ENCODE measurements at places on chromosomes 6 and 20. TPM values are rescaled to one million over a fixed set of nuclear protein-coding genes. Genes with fewer than 3 reads are reported as not detected.

DNA sequence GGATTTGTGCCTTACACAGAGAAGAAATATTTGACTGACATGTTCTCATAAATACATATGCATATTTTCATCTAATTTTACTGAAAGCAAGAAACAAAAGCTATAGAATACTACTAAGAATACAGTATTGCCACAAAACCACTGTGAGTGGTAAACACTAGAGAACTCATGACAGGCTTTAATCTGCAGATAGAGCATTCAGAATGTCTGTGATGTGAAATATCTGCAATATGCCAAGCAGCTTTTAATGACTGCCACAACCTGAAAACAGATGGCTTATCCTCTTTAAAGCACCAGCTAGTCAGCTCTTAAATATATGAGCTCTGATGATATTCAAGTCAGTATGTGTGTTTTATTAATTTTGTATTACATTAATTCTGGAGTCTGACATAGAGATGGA, 3.4 kb downstream of the NAPB start:
- no peak for DNase-seq
- no peak overlapping the region for H3K27ac ChIP-seq
- no peaks in the 10 kb centered on the region for H3K36me3 ChIP-seq
- no peaks in the 10 kb centered on the region for H3K27me3 ChIP-seq
- H3K4me3 ChIP-seq: no peak overlapping the region

Gene SLC17A3
- not detected for total RNA-seq

- no peak overlapping the region for H3K27ac ChIP-seq
- DNase-seq: no peak
- H3K27me3 ChIP-seq: no peaks in the 10 kb centered on the region
- H3K4me3 ChIP-seq: no peak overlapping the region
Observed at GRCh38 chr6:126015863-126016262, 29.5 kb downstream of the TRMT11 start.

Gene SCRT2
- total RNA-seq: not detected

Gene ANKRD60
- not detected for total RNA-seq

Gene BFSP1
- 2.3 TPM for total RNA-seq

- DNase-seq: no peak
- H3K27ac ChIP-seq: no peak overlapping the region
- H3K4me1 ChIP-seq: no peaks in the 10 kb centered on the region
- H3K36me3 ChIP-seq: no peaks in the 10 kb centered on the region
Observed at GRCh38 chr6:38452816-38453660, 186.7 kb downstream of the BTBD9 start.

DNA sequence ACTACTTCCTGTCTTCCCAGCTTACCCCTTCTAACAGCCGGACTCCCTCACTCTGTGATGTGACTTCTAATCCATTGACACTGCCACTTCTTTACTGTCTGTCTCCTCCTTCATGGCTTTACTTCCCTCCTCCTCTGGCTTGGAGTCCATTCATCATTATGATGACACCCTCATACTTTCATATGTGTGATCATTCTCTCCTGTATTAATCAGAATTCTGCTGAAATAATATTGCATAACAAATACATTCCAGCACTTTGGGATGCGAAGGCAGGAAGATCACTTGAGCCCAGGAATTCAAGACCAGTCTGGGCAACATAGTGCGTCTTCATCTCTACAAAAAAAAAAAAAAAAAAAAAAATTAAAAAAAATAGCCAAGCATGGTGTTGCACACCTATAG, 147.9 kb upstream of the BTBD3 start:
- H3K4me3 ChIP-seq: no peak overlapping the region
- H3K27ac ChIP-seq: no peak overlapping the region
- no peaks in the 10 kb centered on the region for H3K36me3 ChIP-seq
- H3K4me1 ChIP-seq: no peaks in the 10 kb centered on the region

DNA sequence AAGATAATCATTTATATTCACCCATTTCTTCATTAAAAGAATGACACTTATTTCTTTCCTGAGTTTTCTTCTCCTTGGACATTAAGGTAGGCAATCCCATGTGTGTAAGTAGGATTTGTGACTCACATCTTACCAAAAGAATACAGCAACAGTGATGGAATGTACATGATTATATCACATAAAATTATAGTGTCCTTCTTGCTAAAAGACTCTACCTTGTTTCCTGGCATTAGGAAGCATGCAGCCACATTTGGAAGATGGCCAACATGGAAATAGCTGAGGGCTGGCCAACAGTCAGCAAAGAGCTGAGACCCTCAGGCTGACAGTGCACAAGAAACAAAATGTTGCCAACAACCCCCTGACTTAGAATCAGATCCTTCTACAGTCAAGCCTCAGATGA, 327.9 kb upstream of the MARCKS start:
- no peaks in the 10 kb centered on the region for H3K27me3 ChIP-seq
- no peak overlapping the region for H3K4me3 ChIP-seq

DNA sequence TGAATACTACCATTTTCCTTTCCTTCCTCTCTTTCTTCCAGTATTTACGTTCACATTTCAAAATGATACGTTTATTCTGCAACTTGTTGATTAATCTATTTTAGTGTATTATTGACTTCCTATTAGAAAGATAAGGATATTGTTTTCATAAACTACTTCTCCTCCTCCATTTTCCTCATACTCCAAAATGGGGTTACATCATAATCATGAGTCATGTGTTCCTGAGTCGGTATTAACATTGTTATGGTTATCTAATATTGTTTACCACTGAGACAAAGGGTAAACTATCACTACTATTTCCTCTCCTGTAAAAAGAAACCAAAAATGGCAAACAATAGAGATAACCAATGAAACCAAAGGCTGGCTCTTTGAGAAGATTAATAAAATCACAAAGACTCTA, 126.5 kb upstream of the CDYL start:
- H3K4me1 ChIP-seq: no peaks in the 10 kb centered on the region
- H3K27ac ChIP-seq: no peak overlapping the region
- no peaks in the 10 kb centered on the region for H3K36me3 ChIP-seq
- DNase-seq: no peak

Gene SHLD1
- total RNA-seq: 3.3 TPM

DNA sequence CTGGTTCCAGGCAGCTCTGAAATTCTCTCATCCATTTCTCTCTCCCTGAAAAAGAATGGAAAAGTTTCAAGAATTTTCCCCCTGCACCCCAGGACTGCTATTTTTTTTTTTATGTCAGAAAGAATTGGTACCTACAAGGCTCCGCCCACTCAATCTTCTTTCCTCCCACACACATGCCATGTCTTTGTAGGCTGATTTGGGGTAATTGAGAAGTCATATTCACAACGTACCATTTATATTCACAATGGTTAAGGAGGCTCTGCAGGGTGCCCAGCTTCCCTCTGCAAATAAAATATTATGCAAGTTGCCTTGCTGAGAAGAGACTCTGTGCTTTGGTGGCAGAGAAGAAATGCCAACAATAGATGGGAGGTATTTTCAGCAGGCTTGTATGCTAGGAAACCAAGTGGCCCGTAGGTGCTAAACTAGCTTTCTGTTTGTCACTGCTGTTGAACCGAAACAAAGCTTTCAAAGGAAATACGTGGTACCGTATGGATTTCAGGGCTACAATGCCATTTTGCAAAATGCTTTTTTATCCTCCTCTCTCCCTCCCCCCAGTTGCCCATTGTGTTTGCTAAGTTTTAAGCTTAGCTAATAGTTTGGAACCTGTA, 150.0 kb downstream of the PHACTR1 start:
- no peak overlapping the region for H3K27ac ChIP-seq
- H3K27me3 ChIP-seq: no peaks in the 10 kb centered on the region
- no peak overlapping the region for H3K4me3 ChIP-seq
- no peaks in the 10 kb centered on the region for H3K36me3 ChIP-seq

DNA sequence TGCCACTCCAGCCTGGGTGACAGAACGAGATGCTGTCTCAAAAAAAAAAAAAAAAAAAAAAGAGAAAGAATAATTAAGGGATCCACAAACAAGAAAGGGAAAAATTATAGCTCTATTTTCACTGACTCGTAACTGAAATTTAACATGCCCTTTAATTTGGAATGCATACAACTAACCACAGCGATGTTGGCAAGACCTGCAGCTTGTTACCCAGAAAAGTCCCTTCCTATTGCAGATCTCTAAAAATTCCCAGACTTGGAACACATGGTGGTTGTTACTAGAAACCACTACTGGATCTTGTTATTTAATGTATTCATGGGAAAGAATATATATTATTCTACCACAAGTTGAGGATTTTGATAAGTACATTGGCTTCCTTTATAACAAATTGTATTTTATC, 27.8 kb upstream of the SMIM28 start:
- no peaks in the 10 kb centered on the region for H3K4me1 ChIP-seq
- no peak overlapping the region for H3K27ac ChIP-seq
- no peaks in the 10 kb centered on the region for H3K36me3 ChIP-seq
- DNase-seq: no peak
- no peaks in the 10 kb centered on the region for H3K27me3 ChIP-seq

DNA sequence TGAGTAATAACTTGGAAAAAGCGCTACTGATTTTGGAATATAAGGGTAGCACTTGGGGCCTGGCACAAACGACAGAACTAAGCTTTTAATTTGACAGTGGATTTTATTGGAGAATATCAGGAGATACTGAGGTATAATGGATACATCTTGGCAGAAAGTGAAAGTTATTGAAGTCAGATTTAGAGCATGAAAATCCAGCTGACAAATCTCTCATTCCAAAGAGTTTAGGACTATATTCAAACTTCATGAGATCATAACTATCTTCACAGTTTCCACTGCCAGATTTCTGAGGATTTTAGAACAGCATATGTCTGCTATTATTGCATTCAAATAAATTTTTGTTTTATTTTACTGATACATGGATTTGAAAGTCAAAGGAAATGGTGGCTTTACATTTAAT, 132.3 kb upstream of the THEMIS start:
- H3K27ac ChIP-seq: no peak overlapping the region
- no peak for DNase-seq
- no peaks in the 10 kb centered on the region for H3K36me3 ChIP-seq
- no peak overlapping the region for H3K4me3 ChIP-seq
- no peaks in the 10 kb centered on the region for H3K27me3 ChIP-seq

Gene PRR18
- not detected for total RNA-seq

- H3K36me3 ChIP-seq: no peaks in the 10 kb centered on the region
- H3K27ac ChIP-seq: peak overlapping the region; percentile 18
- no peak for DNase-seq
- peaks cover 3% of the 10 kb centered on the region for H3K4me1 ChIP-seq
Observed at GRCh38 chr6:139134064-139134395, 850 bp upstream of the HECA start.

DNA sequence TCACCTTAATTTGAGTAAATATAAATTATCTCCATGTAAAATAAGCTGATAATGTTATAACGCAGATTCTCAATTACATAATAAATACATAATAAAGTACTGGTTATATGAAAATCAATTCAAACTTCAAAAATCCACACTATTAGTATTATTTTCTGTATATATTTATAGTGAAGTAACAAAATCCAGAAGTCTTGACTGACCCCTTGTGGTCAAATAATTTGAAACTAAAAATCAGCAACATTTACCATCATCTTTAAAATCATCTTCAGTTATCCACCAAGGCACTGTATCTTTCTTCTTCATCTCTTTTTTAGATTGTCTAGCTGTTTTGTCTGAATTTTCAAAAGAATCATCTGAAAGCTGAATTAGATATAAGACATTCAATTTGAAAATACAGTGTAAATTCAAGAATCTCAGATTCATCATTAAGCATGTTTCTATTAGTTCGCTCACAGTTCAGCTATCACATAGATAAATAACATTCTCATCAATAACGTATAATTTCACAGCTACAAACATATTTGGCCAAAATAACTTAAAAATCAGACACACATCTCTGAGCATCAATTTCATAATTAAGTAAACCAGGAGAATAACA, 6.5 kb downstream of the CEP162 start:
- no peaks in the 10 kb centered on the region for H3K36me3 ChIP-seq
- H3K27ac ChIP-seq: no peak overlapping the region
- DNase-seq: peak; percentile 61
- no peaks in the 10 kb centered on the region for H3K27me3 ChIP-seq
- no peak overlapping the region for H3K4me3 ChIP-seq
- H3K4me1 ChIP-seq: no peaks in the 10 kb centered on the region

Gene SEMG1
- not detected for total RNA-seq

Gene SRMS
- not detected for total RNA-seq

DNA sequence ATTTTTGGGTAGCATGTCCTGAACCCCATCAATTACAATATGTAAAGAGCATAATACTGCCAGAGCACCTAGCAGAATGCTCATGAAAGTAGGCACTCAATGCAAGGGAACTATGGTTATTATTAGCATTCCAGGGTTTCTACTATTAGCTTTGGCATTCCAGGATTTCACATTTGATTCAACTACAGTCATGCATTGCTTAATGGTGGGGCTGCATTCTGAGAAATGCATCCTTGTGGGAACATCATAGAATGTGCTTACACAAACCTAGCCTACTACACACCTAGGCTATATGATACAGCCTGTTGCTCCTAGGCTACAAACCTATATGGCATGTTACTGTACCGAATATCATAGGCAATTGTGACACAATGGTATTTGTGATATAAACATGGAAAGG, 247.8 kb downstream of the CD83 start:
- H3K36me3 ChIP-seq: no peaks in the 10 kb centered on the region
- no peak for DNase-seq
- H3K4me1 ChIP-seq: no peaks in the 10 kb centered on the region
- H3K27me3 ChIP-seq: peaks cover 2% of the 10 kb centered on the region

DNA sequence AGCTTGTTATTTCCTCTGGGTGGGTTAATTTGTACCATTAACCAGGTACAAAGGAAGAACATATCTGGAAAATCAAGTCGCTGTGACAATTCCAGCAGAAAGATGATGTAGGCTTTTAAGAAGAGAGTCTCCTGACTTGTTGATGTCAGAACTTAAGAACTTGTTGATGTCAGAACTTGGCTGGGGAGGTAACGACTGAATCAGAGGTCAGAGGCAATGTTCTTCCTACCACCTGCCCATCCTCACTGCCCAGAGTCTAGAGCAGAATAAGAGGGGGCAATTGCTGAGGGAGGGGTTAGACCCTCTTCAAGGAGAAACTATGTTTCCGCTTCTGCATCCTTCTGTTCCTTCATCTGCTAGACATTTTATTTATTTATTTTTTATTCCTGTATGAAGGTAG, 18.9 kb downstream of the MLIP start:
- H3K27ac ChIP-seq: no peak overlapping the region
- no peak overlapping the region for H3K4me3 ChIP-seq
- H3K36me3 ChIP-seq: no peaks in the 10 kb centered on the region
- no peaks in the 10 kb centered on the region for H3K4me1 ChIP-seq
- H3K27me3 ChIP-seq: no peaks in the 10 kb centered on the region
- DNase-seq: no peak
